ENCODE measurements at places on chromosomes 12 and 14.

DNA sequence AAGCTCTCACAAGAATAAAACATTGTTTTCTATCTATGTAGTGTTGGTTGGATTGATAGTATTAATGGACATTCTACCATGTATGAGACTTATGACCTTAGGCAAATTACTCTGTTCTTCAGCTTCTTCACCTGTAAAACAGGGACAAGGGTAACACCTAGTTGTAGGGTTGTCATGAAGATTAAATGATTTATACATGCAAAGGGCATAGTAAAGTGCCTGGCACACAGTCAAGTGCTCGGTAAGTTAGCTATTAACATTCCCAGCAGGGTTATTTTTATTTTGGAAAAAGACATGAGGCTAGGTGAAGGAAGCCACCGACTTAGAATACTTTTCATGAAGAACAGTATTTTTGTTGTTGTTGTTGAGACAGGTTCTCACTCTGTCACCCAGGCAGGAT, 71.2 kb upstream of the PLXNC1 start:
- no peak for DNase-seq

DNA sequence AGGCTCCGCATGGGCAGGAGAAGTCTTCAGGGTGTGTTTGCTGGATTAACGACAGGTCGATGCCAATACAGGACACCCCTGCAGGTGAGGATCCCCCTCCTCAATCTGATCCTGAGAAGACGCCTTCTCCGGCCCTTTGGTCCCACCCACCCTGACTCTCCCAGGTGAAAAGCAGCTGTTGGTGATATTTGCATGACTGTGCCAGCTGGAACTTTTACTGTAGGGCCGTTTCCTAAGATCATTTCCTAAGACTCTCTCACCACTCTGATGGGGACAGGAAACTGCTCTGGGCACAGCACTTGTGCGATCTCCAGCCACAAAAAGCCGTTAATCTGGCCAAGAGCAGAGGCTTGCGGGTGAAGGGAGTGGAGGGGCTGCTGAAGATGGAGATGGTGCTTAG, 16.8 kb upstream of the EIF5 start:
- DNase-seq = no peak

- DNase-seq = no peak
Observed at GRCh38 chr14:105317546-105317945, 3.0 kb downstream of the PACS2 start.

GRCh38 chr14:103746701-103747100, 31.1 kb downstream of the ZFYVE21 start:
- DNase-seq = no peak

GRCh38 chr14:89504602-89505313, 87.7 kb upstream of the FOXN3 start:
- no peak for DNase-seq

- DNase-seq = no peak
Observed at GRCh38 chr12:78121969-78122610, 291.4 kb downstream of the NAV3 start.

DNA sequence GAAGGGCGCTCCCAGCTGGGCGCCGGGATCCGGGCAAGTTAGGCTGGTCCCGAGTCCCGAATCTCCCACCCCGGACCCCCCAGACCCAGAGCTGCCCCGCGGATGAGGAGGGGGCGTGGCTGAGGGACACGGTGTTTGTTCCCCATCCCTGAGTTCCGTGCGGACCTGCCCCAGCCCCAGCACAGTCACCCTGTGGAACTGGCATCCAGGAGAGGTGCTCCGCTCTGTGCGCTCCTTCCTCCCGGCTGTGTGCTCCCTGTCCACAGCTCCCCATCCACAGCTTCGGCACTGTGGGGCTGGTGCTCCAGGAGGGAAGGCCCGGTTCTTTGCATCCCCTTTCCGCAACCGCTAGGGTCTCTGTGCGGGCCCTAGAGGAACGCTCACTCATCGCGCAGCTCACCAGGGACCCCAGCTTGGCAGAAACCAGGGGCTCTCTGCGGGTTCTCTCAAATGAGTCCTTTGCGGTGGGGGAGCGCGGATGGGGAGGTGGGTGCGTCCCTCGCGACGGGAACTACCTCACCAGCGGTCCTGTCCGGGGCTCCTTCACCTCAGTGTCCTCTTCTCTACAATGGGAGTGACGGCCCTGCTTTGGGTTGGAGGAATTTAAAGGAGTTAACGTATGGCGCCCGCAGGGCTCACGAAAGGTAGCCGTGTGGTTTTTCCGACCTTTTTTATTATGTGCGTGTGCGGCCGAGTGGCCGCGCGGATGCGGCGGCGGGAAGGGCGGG, 845 bp downstream of the TMEM132C start:
- DNase-seq = no peak

DNA sequence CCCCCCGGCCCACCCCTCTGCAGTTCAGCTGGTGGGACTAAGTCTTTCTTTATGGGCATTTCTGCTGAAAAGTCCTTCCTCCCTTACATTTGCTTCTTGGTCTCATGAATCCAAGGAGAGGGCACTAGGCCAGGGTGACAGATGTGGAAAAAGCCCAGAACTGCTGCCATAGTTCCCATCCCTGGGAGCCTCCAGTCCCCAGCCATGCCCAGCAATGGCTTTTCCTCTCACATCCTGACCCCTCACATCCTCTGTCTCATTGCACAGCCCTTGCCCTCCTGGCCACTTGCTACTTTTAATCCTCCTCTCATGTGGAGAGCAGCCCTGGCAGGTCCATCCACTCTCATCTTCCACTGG, 122.5 kb downstream of the ZFP36L1 start:
- DNase-seq = no peak

DNA sequence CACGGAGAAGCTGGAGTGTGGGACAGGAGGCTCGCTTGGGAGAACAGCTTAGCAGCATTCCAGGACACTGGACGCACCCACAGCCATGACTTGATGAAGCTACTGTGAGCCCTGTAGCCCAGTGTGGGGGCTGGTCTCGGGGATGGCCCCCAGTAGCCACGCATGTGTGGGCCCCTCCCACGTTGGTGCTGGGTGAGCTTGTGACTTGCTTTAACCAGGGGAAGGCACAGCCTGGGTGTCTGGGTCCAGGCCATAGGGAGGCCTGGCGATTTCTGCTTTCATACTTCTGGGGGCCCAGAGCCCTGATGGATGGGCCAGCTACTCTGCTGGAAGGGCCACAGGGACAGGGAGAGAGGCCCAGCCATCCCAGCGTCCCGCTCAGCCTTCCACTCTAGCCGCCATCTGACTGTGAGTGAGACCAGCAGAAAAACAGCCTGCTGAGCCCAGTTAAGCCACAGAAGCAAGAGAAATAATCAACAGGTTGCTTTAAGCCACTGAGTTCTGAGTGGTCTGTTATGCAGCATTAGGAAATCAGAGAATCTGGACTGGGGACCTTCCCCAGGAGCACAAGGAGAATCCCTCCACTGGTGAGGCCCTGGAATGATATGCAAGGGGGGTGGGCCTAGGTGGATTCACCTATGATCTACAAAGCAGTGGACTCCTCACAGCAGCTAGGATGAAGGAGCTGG, 16.1 kb downstream of the DIO3 start:
- DNase-seq = no peak

- DNase-seq = peak; percentile 36
Observed at GRCh38 chr12:55829967-55830600, 697 bp upstream of the DNAJC14 start.

DNA sequence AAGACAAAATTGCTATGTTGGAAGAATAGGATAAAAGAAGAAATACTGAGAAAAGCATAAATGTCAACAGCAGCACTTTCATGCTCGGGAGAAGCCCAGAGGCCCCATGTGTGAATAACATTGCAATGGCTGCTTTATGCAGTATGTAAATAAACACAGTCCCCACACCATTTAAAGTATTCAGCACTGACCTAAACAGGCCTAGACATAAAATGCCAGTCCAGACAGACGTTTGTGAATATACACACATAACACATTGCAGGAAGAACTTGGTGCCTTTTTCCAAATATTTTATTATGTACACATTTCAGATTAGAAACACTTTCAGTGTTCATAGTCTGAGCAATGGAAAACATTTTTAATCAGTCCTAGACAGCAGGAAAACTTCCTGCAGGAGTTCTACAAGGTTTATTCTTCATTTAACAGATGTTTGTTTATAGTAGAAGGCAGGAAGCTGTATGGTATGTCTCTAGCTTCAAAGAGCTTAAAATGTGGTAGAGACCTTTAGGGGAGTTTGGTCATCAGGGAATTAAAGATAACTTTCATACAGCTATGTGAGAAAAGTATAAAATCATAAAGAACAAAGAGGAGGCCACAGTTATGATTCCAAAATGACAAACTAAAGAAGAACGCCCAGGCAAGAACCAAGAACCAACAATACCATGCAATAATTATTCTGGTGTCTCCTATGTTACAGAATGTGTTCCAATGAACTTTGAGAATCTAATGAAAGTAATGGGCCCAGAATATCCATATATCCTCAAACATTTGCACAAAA, 30.6 kb upstream of the SLC38A2 start:
- DNase-seq = no peak

- no peak for DNase-seq
Observed at GRCh38 chr12:128929057-128929456, 75.8 kb downstream of the GLT1D1 start.

- no peak for DNase-seq
Observed at GRCh38 chr14:101073598-101073965, 170.1 kb upstream of the RTL1 start.

GRCh38 chr14:32417956-32418552, 89.0 kb downstream of the AKAP6 start:
- DNase-seq = no peak

DNA sequence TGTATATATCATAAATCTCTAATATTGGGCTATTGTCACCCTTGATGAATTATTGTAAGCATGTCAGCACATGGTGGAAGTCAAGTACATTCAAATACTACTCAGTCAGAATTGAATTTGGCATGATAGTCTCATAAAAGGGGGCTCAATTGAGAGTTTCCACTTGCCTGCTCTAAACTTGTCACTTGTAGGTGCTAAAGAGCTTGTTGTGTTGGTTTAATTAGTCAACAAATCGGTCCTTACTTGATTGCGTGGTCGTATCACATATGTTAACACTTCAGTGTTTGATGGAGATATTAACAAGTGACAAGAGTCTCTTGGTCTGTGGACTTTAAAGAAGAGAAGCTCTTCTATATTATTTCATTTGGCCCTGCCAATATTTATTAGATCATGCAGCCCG, 81.1 kb downstream of the NKX2-1 start:
- DNase-seq = no peak

GRCh38 chr12:107207931-107208525, 114.7 kb upstream of the CRY1 start:
- DNase-seq = no peak

- peak; percentile 39 for DNase-seq
Observed at GRCh38 chr14:53151523-53152183, 1.5 kb downstream of the DDHD1 start.

GRCh38 chr12:10122689-10123088, 7.3 kb downstream of the CLEC7A start:
- DNase-seq = no peak

DNA sequence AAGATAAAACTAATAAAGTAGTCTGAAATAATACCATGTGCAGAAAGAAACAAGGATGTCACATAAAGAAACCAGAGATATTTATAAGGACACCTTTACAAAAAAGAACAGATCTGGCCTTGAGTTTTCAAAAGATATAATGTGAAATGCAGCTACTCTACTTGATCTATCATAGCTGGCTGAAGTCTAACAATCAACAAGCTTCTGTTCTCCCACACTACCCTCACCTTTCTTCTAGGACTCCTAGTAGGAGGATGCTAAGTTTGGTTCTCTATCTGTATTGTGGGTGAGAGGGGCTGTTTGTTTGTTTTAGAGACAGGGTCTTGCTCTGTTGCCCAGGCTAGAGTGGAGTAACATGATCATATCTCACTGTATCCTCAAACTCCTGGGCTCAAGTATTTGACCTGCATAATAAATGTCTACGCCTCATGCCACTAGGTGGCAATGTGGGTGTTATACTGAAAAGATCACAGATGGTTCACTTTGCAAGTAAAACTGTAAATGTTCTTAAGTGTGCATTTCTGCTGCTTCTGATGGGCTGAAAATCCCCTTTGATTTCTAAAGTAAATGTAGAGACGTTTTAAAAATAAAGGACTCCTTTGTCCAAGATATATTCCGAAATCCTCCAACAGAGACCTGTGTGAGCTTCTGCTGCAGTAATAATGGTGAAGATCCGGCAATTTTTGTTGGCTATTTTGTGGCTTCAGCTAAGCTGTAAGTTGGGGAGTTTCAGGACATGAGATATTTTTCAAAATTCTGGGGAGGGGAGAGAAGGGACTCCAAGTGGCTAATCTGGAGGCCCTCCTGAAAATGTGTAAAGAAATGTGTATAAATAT, 269.3 kb downstream of the DAD1 start:
- no peak for DNase-seq

GRCh38 chr12:96438330-96438729, 38.1 kb upstream of the CDK17 start:
- no peak for DNase-seq

- DNase-seq = no peak
Observed at GRCh38 chr12:106455111-106455510, 97.6 kb downstream of the POLR3B start.

DNA sequence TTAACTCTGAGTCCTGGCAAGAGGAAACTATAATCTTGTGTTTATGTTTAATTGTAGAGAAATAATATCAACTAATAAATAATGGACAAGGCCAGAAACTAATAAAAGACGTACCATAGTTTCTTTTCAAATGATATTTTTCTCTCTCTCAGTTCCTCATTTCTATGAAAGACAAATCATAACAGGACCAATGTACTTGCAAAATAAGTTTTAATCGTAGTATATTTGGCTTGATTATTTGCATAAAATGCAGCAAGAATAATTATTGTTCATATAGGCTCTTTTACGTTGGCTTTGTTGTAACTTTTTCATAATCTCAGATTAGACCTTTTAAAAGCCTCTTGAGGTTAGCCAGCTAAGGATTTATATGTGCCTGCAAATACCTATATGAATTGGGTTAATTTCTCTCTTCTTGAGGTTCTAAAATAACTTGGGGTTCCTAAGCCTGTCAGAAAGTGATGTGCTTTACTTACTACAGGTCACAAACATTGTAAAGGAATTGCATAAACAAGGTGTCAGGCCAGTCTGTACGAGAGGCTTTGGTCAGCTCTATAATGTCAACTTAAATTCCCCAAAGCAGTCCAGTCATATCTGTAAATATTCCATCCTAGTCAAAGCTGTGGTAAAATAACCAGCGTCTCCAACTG, 152.8 kb upstream of the PTPRQ start:
- DNase-seq = no peak

- peak; percentile 63 for DNase-seq
Observed at GRCh38 chr12:51341251-51342007, 5.0 kb downstream of the CELA1 start.

DNA sequence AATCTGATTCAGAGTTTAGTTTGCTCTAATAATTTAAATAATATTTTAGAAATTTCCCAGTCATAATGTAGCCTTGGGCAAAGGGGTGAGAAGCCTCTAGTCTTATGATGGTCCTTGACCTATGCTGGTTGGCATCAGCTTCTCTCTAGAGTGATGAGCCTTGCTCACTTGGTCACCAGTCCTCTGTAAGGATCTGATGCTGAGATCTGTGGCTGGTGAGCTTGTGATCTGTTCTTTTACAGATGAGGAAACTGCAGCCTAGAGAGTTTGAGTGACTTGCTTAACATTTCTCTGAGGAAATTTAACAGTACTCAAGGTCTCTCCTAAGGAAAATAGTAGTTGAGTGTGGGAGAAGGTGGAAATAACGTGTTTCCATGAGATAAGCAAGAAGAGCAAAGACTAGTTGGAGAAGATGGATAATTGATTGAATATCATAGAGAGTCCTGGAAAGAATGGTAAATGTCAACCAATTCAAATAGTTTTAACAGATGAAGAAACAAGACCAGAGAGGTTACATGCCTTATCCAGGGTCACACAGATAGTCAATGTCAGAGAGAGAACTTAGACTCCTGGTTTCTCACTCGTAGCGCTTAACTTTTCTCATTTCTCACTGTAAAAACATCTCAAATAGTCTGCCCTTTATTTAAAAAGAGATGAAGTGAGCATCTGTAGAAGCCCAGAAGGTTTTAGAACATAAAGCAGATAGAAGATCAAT, 89.7 kb upstream of the ETV6 start:
- no peak for DNase-seq
